ENCODE measurements at places on chromosomes 16 and 17.

- DNase-seq = no peak
Measured at GRCh38 chr17:42979511-42980273, at the start of gene PTGES3L. TSS of gene PTGES3L (minus strand) at chr17:42980080. CDS start at chr17:42980053, 27 bp downstream.

DNA sequence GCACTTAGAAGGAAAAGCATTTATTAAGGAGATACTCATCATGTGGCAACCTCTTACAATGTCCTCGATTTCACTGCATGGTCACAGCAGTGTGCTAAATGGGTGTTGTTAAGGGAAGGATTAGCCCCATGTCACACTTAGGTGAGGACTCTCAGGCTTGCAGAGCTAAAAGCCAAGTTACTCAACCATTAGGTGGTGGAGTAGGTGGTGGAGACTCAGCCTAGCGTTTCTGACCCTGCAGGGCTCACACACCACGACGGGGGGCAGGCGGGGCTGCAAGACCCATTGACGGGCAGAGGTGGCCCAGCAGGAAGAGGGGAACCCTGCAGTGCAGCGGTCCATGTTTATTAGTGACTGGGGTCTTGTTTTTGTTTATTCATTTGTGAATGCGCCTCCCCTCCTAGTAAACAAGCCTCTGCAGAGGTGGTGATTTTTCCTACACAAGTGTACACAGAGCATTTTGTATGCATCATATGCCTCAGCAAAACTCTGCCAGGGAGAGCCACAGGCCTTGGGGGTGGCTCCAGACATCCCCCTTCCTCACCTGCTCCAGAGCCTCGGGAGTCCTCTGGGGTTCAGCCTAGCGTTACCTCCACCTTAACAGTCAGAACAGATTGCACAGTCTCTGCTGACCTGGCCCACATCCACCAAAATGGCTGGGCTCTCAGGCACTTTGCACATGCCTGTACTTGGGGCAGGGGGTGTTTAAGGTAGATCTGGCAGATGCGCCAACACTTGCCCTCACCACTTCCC, 216.7 kb downstream of the C16orf95 start:
- no peak for DNase-seq

GRCh38 chr17:35918665-35919064, 11.9 kb downstream of the RDM1 start:
- peak; percentile 38 for DNase-seq

- no peak for DNase-seq
Measured at GRCh38 chr16:86527366-86527765, 17.0 kb downstream of the FOXF1 start.

DNA sequence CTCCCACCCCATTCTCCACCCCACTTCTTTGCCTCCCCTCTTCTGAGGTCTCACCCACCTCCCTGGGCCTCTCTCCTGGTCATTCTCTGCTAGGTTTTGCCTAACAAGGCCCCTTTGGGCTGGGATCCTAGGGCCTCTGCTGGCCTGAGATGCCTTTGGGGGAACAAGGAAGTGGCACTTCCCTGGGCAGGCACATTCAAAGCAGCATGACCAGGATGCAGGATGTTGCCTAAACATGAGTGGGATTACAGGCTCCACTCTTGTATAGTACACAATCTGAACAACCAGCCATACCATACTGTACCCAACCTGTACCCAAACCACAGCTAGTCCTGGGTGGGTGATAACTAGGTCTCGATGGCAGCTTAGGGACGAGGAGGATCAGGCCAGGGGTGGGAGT, 9.0 kb downstream of the GALK1 start:
- no peak for DNase-seq

All from retinal pigment epithelial cell (primary cell).